ENCODE measurements at places on chromosomes 13 and 19. TPM values are rescaled to one million over a fixed set of nuclear protein-coding genes. Genes with fewer than 3 reads are reported as not detected.
A peak's percentile ranks its signal among the peaks of the same experiment; 100 is the strongest.

Gene GAMT
- total RNA-seq: 14.0 TPM

Gene ZNF132
- 10.6 TPM for total RNA-seq

Gene ZNF559
- 66.0 TPM for total RNA-seq

- no peaks in the 10 kb centered on the region for H3K36me3 ChIP-seq
- no peaks in the 10 kb centered on the region for H3K27me3 ChIP-seq
- no peak for DNase-seq
- peaks cover 34% of the 10 kb centered on the region for H3K4me1 ChIP-seq
- peak overlapping the region; percentile 35 for H3K27ac ChIP-seq
Measured at GRCh38 chr19:51168564-51169282, 26.6 kb downstream of the SIGLEC7 start.

GRCh38 chr19:6952956-6953355 is 65.6 kb downstream of the ADGRE1 start:
- no peak overlapping the region for H3K27ac ChIP-seq
- H3K27me3 ChIP-seq: peaks cover 7% of the 10 kb centered on the region
- DNase-seq: no peak
- no peak overlapping the region for H3K4me3 ChIP-seq
- no peaks in the 10 kb centered on the region for H3K36me3 ChIP-seq

DNA sequence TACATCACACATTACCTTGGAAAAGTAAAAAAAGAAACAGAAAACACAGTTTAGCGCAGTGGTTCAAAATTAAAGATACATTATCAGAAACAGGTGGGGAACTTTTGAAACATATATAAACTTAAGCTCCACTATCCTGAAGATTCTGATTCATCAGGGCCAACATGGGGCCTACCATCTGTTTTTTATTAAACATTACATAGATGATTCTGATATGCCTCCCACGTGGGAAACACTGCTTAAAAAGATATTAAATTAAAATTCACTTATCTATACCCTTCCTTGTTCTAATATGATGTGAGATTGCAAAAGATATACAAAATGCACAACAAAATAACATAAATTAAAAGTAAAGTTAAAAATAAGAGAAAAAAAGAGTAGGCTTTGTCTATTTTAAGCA is 125.0 kb downstream of the VWA8 start:
- H3K36me3 ChIP-seq: peaks cover 46% of the 10 kb centered on the region
- peaks cover 2% of the 10 kb centered on the region for H3K4me1 ChIP-seq
- no peak overlapping the region for H3K4me3 ChIP-seq
- H3K27me3 ChIP-seq: no peaks in the 10 kb centered on the region

DNA sequence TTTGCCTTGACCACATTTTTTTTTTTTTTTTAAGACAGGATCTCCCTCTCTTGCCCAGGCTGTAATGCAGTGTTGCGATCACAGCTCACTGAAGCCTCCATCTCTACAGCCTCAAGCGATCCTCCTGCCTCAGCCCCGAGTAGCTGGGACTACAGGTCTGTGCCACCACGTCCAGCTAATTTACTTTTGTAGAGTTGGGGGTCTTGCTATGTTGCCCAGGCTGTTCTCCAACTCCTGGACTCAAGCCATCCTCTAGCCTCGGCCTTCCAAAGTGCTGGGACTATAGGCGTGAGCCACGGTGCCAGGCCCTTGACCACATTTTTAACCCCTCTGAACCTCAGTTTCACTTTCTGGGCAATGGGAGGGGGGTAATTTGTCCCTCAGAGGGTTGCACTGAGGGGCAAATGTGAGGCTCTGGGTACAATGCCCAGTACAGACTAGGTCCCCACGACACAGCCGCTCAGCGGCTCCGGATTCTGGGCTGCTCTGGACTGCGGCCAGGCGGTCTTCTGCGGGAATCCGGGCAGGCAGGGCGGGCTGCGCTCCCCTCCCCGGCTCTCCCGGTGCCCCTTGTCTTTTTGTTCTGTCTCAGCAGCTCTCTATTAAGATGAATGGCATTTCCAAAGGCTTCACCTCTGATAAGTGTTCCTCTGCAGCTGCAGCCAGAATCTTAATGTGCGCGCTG is 3.8 kb upstream of the ALOX5AP start:
- H3K4me1 ChIP-seq: peaks cover 23% of the 10 kb centered on the region
- no peak for DNase-seq
- no peak overlapping the region for H3K27ac ChIP-seq
- H3K36me3 ChIP-seq: no peaks in the 10 kb centered on the region
- no peaks in the 10 kb centered on the region for H3K27me3 ChIP-seq

Gene PGLYRP1
- not detected for total RNA-seq

All from naive thymus-derived CD8-positive, alpha-beta T cell (primary cell).